NCI-H2029 treated with DMSO at 0.1 percent for 48 hours (cell line): ENCODE measurements at places on chromosomes 2 and 18.

DNA sequence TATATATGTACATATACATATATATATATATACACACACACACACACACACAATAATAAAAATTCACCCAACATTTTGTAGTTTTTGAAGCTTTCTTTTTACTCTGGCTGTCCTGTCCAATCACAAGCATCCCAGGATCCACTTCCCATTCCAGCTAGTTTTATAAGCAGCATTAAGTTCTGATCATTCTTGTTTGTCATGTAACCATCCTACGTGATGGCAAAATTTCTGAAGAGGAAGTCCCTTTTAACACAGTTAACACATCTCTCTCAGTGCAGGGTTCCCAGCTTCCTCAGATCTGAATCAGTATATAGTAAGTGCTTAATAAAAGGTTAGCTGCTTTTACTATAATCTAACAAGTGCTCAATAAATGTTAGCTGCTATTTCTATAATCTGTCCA is 26.4 kb downstream of the MYOM1 start:
- no peak for DNase-seq

GRCh38 chr18:72458271-72458670 is 85.9 kb downstream of the CBLN2 start:
- DNase-seq, result no peak

DNA sequence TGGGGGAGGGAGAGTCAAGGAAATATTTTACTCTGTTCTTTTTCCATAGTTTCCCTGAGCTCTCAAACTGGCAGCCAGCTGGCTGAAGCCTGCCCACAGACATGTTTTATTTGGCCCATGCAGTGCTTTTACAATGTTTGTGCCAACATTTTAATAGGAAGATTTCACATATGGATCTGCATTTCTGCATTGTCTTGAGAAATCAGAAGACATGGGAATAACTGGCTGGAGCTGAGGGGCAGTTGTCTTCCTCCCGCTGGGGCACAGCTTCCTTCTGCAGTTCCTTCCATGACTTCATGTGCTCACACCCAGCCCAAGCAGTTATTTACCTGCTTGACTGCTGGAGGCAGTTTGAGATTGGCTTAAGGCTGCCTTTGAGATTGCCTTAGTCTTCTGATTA is 74.4 kb downstream of the PLCL1 start:
- DNase-seq, result no peak

DNA sequence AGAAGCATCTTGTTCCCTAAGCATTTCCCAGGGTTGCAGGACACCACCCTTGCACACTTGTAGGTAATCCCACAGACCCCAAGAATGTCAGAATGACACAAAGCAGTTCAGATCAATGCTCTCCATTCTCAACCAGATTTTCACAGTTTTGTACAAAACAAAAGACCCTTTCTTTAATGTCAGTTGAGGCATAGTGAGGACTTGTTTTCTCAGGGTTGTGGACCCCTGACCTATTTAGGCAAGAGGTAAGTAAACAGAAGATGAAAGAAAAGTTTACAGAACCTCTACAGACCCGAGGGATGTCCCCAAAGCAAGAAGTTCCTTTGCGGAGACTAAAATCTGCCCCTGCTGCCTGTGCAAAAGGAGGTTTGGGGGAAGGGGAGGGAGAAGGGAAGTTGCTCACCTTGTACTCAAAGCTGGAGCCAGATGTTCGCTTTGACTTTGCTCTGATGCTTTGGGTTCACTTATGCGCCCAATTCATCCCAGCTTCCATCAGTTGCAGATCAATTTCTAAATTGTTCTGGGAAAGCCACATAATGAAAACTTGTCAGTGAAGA is 635.4 kb downstream of the EPHA4 start:
- no peak for DNase-seq

DNA sequence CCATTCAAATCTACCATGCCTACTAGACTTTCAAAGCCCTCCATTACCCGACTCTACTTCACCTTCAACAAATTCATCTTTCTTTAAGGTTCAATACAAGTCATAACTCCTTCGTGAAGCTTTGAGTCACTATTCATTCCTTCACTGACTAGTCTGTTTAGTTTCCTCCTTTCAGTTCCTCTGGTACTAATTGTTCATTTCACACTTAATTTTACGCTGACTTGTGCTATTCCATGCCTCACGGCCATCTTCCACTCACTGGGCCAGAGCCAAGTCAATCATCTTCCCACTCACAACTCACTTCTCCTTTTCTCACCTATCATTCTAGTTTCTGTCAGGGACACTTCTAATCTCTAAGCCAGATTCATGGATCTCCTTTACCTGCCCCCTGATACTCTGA is 136.2 kb downstream of the MTX2 start:
- no peak for DNase-seq

DNA sequence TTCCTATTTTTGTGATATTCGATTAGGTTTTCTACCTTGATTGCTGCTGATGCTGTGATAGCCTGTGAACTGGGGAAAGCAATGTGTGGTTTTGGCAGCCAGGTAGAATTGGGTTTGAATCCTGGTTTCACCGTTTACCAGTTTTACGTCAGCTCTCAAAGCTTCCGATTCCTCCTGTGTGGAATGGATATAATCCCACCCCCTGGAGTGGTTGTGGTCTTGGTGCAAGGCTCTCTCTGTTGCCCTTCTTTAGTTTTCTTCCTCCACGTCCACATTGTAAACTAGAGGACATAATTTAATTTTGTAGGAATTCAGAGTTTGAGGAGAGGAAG is 45.0 kb downstream of the PHLPP1 start:
- DNase-seq, result no peak

DNA sequence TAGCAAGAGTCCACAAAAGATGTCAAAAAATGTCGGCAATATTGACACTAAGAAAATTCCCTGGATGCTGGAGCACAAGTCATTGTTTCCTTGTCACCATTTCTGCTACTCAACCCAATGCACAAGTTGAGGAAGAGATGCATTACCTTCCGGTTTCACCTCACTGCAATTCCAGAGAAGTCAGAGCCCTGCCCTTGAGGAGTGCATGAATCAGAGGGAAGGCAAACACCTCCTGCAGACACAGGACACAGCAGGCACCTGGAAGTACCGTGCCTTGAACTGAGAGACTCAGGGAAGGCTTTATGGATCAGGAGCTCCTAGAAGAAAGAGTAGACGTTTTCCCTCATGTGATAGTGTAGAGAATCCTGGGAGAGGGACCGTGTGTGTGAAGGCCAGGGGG is 62.7 kb upstream of the ARL4C start:
- DNase-seq, result no peak

DNA sequence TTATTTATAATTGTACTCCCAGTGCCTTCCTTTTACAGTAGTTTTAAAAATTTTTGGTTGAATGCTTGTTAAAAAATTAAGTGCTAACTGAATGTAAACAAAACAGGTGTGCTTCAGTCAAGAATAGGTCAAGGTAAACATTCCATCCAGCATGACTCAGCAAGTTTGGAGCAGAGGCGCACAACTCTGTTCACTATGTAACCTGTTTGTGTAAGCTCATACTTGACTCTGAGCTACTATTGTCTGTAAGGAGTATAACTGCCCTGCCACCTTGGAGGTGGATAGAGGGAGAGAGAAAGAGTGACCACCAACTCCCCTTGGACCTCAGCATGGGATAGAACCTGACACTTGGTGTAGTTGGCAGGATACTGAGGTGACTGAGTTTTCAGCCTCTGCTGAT is 207.4 kb upstream of the SYT4 start:
- DNase-seq, result no peak

DNA sequence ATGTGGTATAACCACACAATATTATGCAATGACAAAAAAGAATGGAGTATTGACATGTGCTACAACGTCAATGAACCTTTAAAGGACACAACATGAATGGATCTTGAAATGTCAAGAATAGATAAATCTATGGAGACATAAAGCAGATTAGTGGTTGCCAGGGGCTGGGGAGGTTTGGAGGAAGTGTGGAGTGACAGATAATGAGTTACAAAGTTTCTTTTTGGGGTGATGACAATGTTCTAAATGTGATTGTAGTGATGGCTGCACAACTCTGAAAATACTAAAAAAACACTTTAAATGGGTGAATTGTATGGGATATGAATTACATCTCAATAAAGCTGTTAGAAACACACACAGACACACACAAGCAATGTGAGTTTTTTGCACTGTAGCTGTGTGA is 37.4 kb upstream of the C1D start:
- no peak for DNase-seq

DNA sequence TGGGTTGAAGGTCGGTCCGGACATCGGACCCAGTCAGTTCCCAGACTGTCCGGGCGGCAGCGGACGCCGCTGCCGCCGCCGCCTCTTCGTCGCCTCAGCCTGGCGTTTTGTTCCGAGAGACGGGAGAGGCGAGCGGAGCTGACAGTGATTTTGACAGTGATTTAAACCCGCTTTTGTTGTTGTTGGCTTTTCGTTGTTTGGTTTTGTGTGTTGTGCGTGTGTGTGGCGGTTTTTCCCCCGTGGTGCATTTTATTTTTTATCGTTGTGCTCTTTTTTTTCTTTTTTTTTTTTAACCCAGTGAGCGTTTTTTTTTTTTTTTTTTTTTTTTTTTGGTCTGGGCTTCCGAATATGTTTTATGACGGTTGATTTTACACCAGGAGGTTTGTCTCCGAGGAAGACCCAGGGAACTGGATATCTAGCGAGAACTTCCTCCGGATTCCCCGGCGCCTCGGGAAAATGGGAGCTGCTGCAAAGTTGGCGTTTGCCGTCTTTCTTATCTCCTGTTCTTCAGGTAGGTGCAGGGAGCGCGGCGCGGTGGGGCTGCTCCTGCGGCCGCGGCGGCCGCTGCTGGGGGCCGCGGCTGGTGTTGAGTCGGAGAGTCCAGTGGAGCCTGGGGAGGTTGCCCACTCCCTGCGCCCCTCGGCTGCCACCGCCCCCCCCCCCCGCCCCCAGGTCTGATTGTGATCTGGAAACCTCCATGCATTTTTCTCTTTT is at the start of gene ACVR2A:
TSS of gene ACVR2A (plus strand) at position 333 of the 714 bp plus-strand sequence. CDS start at position 457, 124 bp downstream.
- DNase-seq, result peak; percentile 58

DNA sequence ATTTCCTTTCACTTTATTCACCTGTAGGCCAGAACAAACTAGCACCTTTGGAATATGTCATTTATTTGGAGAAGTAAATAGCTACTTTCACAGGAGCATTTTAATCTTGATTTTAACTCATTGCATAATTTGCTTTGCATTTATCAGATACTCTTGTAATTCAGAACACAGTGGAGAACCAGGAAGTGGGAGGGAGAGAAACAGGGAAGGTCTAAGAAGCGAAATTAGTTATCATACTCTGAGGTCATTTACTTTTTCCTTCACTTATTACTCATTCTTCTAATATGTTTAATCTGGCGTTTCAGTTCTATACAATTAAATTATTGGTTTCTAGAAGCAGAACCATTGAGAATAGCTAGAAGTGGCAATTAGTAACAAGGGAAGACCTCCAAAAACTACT is 20.7 kb downstream of the RBM44 start:
- no peak for DNase-seq

GRCh38 chr2:190088917-190089316 is 26.4 kb upstream of the MSTN start:
- peak; percentile 22 for DNase-seq

DNA sequence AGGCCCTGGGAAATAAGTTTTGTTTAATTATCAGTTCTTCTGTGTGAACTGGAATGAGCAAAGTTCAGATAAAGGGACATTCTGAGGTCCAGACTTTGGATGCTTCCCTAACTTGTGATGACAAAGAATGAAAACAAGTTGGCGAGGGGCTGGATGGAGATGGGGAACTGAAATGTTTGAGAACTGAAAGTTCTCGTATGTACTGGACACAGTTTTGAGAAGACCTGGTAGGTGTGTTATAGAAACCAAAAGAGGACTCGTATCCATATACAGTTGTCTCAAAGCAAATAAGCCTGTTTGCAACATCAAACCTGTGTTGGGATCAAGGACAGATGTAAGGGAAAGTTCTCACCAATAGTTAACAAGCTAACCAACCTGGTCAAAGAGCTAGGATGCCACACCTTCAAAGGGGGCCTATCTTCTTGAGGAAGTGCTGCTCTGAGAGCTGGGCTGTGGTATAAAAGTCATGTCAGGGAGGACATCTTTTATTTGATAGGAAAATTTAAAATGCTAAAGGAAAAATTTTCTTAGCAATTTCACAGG is at the start of gene UPP2:
TSS of gene UPP2 (plus strand) at position 493 of the 543 bp plus-strand sequence. CDS start 188 bp downstream, outside the sequence.
- no peak for DNase-seq

DNA sequence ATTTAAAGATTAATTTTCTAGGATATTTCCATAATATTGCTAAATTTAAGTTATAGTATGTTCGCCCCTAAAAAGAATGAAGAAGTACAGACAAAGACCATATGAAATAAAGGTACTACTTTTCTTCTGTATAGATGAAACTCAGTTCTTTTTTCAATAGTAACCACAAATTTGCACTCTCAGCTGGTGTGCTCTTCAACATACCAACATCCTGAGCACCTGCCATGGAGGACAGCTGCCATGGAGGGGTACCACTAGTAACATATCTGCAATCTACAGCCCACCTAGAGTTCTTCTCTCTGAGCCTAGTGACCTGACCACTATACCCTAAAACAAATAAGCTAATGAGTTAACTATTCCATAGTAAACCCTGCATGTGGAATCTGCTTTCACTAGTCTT is 36.8 kb upstream of the ERCC3 start:
- DNase-seq, result no peak

DNA sequence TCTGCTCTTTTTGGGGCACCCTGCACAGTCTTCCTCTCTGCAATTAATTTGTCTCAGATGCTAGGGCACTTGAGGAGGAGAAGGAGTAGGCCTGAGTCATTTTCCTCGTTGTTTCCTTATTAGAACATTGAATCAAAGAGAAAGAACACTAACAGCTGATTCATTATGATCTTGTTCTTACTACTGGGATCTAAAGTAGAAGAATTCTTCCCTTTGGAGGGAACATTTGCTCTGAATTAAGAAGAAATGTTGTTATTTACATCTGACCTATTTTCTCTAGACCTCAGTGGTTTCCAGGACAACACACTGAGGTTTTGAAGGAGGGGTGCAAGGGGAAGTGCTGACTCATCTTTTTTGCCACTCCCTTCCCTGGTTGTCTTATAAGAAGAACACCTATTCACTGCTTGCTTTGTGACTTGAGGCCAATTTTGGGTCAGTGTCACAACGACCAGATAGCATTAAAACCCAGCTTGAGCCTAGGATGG is 24.3 kb upstream of the STAT1 start:
- no peak for DNase-seq

GRCh38 chr18:70411876-70412435 is 123.1 kb downstream of the SOCS6 start:
- DNase-seq, result no peak

GRCh38 chr18:31241900-31242409 is 76.0 kb upstream of the DSG1 start:
- no peak for DNase-seq

GRCh38 chr2:178397002-178397605 is 53.9 kb downstream of the PRKRA start:
- DNase-seq, result peak; percentile 68

GRCh38 chr2:84995826-84996225 is 24.9 kb downstream of the KCMF1 start:
- no peak for DNase-seq

GRCh38 chr2:70161069-70161534 is 29.7 kb downstream of the C2orf42 start:
- peak; percentile 4 for DNase-seq

GRCh38 chr18:33670029-33670428 is 92.0 kb downstream of the ASXL3 start:
- no peak for DNase-seq
